T-helper 2 cell (primary cell): ENCODE measurements at places on chromosomes 4 and X.

DNA sequence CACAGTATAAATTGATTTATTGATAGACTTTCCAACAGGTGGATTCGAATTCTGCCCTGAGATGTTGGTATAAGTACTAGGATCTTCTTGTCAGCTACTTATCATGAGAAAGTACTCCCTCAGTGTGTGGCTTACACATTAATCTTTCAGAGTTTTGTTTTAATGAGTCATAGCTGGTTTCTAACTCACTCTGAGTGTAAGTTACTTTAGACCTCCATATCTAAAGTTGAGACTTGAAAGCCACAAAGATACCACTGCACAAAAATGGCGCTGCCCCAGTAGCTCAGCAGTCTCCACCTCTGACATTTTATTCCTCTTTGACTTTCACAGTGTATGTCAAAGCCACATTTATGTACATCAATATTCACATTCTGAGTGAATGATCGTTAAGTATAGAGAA, 318.5 kb downstream of the ARAP2 start:
- no peak for DNase-seq

DNA sequence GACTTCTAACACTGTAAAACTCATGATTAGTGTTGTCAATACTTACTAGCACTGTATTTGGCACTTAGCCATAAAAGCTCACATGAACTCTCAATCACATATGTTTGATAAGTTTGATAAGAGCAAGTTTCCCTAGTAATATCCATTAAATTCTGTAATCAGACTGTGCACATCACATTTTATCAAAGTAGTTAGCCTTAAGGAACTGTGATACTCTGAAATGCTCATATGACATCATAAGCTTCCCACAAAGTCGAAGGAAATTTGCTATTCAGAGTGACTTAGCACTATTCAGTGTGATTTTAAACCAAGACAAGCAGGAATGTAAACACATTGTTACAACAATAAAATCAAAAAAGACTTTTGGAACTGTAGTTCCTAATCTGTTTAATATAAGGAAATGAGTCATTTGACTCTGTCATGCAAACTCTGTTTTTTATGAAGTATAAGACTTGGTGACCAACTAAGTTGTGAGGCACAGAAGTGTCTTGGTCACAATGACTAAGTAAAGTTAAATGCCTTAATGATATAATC, 6.7 kb downstream of the SLC7A11 start:
- no peak for DNase-seq

DNA sequence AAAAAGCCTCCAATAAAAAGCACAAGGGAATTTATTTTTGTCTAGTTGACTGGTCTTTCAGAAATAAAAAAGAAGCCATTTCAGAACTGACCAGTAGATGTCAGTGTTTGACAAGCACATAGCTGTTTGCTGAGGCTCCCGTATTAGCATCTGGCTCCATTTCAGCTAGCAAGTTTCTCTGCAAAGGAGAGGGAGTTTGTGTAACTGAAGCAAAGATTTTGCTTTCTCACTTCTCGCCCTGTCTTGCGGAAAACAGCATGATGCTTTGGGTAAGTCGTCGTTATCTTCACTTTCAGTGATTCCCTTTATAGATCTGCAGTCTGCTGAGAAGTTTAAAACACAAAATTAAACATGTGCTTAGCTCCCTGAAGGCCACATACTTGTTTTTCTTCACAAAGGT, 85.5 kb downstream of the CT47B1 start:
- no peak for DNase-seq

DNA sequence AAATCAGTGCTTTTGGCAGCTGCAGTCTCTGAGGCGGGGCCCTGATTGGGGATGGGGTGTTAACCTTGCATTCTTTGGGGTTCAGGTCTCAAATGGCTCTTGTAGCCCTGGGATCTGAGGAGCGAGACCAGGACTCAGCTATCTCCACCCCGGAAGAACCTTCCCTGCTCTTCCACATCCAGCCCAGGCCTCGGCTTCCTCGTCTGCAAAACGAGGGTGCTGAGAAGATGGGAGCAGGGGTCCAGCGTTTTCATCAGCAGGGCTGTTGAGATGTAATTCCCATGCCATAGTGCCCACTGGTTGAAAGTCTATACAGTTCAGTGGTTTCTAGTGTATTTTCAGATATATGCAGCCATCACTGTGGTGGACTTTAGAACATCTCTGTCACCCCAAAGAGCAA, 34.6 kb upstream of the WFS1 start:
- DNase-seq: no peak

GRCh38 chrX:151703487-151703886, 8.2 kb downstream of the PRRG3 start:
- no peak for DNase-seq

GRCh38 chr4:138977524-138977923, 38.1 kb upstream of the NOCT start:
- no peak for DNase-seq

DNA sequence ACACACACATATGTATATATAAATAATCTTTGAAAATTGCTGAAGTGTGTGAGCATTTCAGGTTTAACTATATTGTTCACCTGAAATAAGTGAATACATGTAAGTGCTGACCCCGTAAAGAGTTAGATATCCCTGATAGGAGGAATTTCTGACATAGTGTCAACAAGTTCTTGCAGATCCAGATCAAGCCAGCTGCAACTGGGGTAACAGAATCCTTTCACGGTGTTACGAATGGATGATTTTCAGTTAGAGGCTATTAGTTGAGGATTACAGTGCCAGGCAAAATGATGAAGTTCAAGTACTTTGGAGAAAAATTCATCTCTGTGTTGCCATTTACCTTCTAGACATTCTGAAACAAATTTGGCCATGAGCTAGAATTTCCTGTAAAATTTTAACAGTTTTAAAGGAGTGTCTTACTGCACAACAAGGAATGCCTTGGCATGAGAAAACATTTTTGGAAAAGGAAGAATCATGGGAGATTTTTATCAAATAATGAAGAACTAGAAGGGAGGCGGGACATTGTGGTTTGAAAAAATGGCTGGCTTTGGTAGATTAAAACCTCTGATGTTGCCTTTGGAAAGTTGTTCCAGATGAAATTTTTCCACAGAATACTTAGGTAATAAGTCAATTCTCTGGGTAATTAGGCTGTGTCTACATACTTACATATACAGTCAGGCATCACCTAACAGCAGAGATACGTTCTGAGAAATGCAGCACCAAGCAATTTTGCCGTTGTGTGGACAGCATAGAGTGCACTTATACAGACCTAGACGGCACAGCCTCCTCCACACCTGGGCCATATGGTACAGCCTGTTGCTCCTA, 84.4 kb upstream of the FAT1 start:
- no peak for DNase-seq

DNA sequence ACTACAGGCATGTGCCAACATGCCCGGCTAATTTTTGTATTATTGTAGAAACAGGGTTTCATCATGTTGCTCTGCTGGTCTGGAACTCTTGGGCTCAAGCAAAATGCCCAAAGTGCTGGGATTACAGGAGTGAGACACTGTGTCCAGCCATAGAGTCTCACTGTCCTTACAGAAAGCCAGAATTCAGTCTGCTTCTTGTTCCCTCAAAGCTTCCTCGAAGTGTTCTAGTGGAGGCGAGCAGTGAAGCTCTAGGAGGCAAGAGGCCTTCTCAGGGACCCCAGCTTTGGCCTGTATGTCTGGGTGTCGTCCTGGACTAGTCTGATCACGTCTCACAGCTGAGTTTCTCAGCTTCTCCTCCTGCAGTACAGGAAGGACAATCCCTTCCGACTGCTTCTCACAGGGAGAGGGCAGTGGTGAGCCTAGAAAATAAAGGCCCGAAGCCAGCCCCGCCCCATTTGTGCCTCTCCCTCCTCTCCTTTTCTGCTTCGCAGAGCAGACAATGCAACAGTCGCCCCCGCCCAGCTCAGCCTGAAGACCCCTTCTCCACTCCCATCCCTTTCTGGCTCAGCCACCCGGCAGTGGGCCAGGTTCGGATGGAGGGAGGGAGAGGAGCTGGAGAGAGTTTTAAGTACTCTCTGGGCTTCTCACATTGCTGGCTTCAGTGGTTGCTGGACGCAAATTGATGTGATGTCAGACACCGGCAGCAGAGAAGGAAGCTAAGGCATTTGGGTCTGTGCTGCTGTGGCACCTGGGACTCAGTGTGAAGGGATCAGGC, 11.1 kb upstream of the FAM3A start:
- no peak for DNase-seq

DNA sequence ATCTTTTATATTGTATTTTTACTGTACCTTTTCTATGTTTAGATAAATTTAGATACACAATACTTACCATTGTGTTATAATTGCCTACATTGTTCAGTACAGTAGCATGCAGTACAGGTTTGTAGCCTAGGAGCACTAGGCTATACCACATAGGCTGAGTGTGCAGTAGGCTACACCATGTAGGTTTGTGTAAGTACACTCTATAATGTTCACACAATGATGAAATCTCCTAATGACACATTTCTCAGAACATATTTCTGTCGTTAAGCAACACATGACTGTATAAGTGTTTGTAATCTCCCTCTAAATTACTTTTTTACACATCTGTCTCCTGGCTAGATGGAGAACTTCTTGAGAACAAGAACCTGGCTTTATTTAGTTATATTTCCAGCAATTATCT, 40.3 kb downstream of the UCHL1 start:
- DNase-seq: no peak

DNA sequence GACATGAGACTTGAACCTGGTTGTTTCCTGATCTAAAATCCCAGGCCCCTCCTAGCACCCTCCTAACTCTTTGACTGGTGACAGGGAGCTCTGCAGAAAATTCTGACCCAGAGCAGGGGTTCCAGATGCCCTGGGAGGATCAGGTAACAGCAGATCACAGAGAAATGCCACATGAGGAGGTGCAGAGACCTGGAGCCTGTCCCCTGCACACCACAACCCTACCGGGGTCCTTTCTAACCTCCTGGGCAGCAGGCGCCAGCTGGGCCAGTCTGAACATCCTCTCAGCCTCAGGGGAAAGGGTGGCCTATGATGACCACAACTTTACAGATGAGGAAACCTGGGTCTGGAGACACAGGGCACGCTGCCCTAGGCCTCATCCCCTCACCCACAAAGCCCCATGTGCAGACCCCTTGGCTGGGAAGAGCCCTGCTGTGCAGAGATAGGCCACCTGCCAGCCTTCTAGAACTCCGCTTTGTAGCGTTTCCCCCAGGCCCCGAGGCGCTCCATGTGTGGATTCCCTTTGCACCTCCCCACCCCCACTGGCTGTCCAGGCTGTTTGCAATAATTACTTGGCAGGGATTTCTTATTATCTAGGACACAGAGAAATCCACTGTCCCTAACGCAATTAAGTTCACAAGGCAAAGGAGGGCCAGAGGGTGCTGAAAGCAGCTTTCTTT, 36.5 kb downstream of the WDR1 start:
- no peak for DNase-seq

GRCh38 chrX:132505116-132505515, 16.3 kb upstream of the MBNL3 start:
- DNase-seq: no peak

DNA sequence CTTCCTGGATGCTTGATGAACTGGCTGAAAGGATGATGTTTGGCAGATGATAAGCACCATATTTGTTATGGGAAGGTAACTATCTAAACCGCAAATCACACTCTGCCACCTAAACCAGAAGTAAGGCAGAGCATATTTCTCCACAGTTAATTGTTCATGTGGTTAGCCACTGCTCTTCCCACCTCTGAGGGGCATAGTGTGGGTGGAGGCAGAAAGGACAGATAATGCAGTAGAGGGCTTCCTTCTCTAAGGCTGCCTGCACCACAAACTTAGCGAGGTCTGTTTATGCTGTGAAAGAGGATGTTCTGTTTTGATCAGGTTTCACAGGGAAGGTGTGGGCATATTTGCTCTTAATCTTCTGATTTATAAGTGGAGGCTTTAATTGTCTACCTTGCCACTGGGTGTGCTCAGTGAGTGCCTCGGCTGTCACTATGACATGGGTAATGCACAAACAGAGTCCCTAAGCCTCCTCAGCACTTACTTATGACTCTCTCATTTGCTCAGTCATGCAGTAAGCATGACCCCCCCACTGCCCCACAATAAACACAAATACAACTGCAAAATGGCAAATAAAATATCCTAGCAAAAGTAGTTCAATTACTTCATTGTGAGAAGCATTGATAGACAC, 401.0 kb downstream of the TMA16 start:
- DNase-seq: peak; percentile 17
